ENCODE measurements at places on chromosomes 16 and 17.

DNA sequence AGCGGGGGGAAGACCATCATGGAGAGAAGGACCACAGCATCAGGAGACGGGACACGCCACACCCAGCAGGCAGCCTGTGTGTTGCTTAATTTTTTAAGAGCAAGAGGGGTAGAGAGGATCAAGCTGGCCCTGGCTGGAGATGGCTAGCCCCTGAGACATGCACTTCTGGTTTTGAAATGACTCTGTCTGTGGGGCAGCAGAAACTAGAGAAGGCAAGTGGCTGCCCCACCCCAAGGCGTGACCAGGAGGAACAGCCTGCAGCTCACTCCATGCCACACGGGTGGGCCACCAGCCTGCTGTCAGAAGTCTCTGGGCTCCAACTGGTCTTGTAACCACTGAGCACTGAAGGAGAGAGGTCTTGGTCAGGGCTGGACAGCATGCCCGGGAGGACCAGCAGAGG is 75.5 kb downstream of the SOCS1 start:
- DNase-seq: no peak

GRCh38 chr16:53904533-53904932 is 200.6 kb downstream of the FTO start:
- no peak for DNase-seq

DNA sequence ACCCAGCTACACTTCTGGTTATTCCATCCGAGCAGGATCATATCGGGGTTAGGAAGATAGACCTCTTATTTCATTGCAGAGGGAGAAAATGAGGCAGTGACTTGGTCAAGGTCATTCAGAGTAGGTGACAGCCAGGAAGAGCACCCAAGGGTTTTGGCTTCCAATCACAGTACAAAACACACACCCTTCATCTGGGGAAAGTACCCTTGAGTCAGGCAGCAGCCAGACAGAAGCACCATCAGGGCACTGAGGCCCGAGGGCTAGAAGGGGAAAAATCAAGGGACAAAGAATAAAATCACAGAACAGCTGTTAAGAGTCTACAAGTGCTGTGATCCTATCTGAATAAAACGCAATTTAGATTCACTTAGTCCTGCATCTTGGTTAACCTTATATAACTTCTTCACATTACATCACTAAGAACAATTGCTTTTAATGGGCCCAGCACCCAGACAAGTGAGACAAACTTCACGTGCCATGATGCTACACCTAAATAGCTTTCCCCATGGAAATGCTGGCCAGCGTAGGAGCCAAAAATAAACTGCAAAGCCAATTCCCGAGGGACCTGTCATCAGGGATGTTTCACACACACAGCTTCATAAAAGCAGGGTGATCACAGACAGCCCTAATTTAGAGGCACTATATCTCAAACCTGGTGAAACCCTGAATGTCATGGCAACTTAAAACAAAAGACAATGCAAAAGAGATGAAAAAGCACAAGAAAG is 4.9 kb downstream of the UBE2O start:
- no peak for DNase-seq

- no peak for DNase-seq
Measured at GRCh38 chr16:7689234-7689633, 356.6 kb downstream of the RBFOX1 start.

GRCh38 chr17:40063187-40063771 is 514 bp downstream of the THRA start:
- DNase-seq: peak; percentile 22

DNA sequence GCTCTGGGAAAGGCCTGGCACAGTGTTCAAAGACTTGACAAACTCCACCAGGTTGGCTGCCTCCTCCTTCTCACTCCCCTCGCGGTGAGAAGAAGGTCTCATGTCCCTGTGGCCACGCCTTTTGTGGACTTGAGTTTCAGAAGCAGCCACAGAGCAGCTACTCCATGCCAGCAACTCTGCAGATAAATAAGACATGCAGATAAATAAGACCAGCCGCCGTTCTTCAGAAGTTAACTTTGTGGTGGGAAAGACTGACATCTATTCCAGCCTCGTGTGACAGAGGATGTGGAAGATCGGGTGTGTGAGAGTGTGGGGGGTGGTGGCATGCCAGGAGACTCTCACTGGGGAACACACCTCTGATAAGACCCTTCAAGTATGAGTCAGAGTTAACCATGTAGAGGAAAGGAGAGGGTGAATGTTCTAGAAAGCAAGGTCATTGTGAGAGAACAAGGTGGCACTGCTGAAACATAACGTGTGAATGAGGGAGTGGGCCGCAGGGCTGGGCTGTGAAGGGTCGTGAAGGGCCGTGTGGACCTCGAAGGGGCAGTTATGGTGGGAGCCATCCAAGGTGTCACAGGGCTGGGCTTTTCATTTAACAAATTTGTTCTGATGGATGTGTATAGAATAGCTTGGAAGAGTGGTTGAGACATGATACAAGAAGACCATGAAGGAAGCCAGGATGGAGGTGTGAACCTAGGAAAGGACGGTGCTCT is 830 bp downstream of the SPACA3 start:
- no peak for DNase-seq

DNA sequence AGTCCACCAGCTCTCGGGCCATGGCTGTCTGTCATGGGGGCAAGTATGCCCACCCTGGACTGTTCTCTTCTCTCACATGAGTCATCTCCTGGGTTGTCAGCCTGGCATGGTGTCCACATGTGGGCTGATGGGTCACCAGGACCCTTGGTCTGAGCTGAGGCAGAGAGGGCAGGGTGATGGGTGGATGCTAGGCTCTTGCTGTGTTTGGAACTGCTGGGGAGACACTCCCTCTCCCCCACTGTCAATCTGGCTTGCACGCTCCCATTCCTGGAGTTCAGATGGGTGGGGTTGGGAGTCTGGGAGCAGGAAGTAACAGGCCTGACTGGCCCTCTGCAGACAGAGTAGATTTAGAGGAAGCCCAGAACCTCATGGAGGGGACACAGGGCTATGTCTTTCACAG is 28.9 kb downstream of the KSR1 start:
- no peak for DNase-seq

DNA sequence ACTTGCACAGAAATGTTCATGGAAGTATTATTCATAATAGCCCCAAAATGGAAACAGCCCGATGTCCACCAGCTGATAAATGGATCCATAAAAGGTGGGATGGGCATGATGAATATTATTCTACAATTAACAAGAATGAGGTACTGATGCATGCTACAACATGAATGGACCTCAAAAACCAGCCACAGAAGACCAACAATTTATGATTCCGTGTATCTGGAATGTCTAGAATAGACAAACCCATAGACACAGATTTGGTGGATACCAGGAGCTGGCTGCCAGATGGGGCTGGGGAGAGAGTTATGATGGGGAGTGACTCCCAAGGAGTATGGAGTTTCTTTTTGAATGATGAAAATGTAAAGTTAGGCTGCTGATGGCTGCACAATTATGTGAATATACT is 10.8 kb upstream of the NAGLU start:
- no peak for DNase-seq

GRCh38 chr16:65071433-65072311 is 50.2 kb downstream of the CDH11 start:
- peak; percentile 93 for DNase-seq

Measured in pons (tissue), 1 donor.